ENCODE measurements at places on chromosomes 4 and X.

- no peaks in the 10 kb centered on the region for H3K4me1 ChIP-seq
- H3K4me3 ChIP-seq, result no peak overlapping the region
- H3K27ac ChIP-seq, result no peak overlapping the region
- H3K27me3 ChIP-seq, result no peaks in the 10 kb centered on the region
Measured at GRCh38 chr4:161869511-161869910, 294.3 kb downstream of the FSTL5 start.

DNA sequence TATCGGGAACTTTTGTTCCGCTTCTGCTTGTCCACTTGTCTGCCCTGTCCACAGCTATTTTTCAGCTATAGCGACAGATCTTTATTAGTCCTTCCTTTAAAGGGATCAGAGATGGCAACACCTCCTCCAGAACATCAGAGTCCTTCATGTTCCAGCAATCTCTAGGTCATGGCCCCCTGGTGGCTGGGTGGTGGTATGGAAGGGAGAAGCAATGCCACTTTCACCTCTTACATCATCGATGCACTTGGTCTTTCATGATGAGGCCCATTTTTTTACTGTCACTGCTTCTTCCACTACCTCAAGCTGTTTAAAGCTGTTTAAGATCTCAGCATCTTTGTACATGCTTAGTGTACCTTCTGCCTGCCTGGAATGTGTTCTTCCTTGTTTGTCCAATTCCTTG lies 106.7 kb downstream of the ARHGAP6 start:
- peak; percentile 39 for DNase-seq
- no peak overlapping the region for H3K27ac ChIP-seq

GRCh38 chrX:132488180-132488705 lies 595 bp downstream of the MBNL3 start:
- no peak for DNase-seq
- peaks cover 28% of the 10 kb centered on the region for H3K27me3 ChIP-seq
- no peak overlapping the region for H3K27ac ChIP-seq
- H3K36me3 ChIP-seq, result no peaks in the 10 kb centered on the region
- peak overlapping the region; percentile 85 for H3K4me3 ChIP-seq
- peaks cover 32% of the 10 kb centered on the region for H3K4me1 ChIP-seq

DNA sequence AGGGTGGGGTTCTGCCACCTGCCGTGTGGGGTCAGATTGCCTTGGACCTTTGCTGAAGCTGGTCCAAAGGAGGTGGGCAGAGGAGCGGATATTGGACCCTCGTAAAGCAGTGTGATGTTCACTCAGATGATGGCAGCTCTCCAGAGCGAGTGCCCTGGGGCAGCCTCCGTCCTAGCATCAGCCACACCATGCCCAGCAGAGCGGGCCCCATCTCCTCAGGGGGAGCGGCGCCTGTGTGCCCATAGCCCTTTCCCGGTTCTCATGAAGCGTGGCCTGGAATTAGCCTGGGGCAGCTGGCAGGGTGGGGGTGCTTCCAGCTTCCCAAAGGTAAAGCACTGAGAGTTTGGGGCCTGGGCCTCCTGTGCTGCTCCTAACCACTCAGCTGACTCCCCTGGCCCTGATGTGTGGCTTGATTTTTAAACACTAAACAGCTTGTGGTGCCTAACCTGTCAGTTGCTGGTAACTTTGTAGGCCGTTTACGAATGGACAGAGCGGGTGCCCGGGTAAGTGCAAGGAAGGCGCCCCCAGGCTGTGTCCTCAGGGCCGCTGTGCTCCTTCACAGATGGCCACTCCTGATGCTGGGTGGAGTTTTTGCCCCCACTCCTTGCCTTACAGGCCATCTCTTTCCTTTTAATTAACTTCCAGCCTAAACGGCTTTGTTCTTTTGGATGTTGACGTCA lies 36.0 kb downstream of the NOP14 start:
- H3K4me1 ChIP-seq, result peaks cover 21% of the 10 kb centered on the region
- H3K36me3 ChIP-seq, result peaks cover 53% of the 10 kb centered on the region
- H3K4me3 ChIP-seq, result no peak overlapping the region
- no peak for DNase-seq
- H3K27ac ChIP-seq, result peak overlapping the region; percentile 68
- no peaks in the 10 kb centered on the region for H3K27me3 ChIP-seq

DNA sequence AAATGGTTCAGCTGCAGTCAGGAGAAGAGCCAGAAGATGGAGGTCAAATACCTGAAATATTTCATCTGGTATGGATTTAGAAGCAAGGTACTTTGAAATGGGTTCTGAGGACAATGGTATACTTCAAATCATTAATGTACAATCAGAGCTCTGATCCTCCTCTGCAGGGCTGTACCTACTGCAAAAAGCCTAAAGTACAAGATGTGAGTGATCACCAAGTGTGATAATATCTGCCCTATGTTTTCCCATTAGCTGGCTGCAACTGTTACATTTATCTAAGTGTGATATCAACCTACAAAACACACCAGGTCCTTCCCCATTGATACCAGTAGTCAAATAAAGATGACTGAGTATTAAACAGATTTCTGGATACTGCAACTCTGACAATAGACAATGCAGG lies 25.1 kb downstream of the HDX start:
- H3K4me1 ChIP-seq, result no peaks in the 10 kb centered on the region
- no peak for DNase-seq
- H3K27me3 ChIP-seq, result no peaks in the 10 kb centered on the region
- H3K27ac ChIP-seq, result no peak overlapping the region
- H3K4me3 ChIP-seq, result no peak overlapping the region

DNA sequence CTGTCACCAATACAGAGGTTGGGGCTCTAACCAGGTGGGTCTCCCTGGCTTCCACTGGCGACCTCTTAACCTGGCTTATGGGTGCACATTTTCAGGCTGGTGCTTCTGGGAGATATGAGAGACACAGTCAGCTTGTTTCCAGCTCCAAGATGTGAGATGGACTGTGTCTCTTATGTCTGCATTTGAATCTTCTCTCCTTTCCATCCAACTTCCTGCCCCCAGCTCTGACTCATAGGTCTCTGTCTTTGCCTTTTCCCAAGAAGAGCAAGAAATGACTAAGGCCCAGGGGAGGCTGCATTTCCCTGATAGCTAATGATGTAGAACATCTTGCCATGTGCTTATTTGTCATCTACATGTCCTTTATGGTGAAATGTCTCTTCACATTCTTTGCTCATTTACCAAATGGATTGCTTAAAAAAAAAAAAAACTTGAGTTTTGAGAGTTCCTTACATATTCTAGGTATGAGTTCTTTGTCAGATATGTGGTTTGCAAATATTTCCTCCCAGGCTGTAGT lies 3.2 kb upstream of the UXT start:
- H3K27ac ChIP-seq, result no peak overlapping the region
- DNase-seq, result no peak
- no peaks in the 10 kb centered on the region for H3K36me3 ChIP-seq
- no peaks in the 10 kb centered on the region for H3K4me1 ChIP-seq

DNA sequence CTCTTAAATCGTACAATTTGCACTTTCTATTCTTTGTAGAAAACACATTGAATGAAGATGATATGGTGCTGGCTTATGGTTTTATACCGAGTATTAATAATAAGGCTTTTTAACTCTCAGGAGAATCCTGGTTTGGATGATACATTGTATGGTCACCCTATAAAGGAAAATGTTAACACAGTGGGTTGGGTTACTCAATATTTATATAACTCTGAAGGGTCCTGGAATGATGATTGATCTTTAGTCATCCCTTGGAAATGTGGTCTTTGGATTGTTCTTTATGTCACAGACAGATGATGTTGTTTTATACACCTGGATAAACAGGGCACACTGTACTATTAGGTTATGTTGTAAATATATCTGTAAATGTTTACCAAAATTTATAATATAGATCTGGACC lies 496.2 kb upstream of the NDST4 start:
- DNase-seq, result no peak
- H3K27ac ChIP-seq, result no peak overlapping the region
- no peaks in the 10 kb centered on the region for H3K36me3 ChIP-seq
- no peaks in the 10 kb centered on the region for H3K4me1 ChIP-seq

GRCh38 chr4:174135936-174136406 lies 147.5 kb downstream of the FBXO8 start:
- peaks cover 18% of the 10 kb centered on the region for H3K4me1 ChIP-seq
- peak overlapping the region; percentile 31 for H3K4me3 ChIP-seq
- peak overlapping the region; percentile 42 for H3K27ac ChIP-seq

- peaks cover 5% of the 10 kb centered on the region for H3K4me1 ChIP-seq
- H3K36me3 ChIP-seq, result no peaks in the 10 kb centered on the region
- H3K27ac ChIP-seq, result no peak overlapping the region
- H3K4me3 ChIP-seq, result no peak overlapping the region
- no peak for DNase-seq
Measured at GRCh38 chrX:110172215-110172614, 145.7 kb downstream of the AMMECR1 start.

GRCh38 chr4:88097781-88098180 lies 60.7 kb downstream of the ABCG2 start:
- H3K27ac ChIP-seq, result no peak overlapping the region
- no peaks in the 10 kb centered on the region for H3K36me3 ChIP-seq
- peaks cover 4% of the 10 kb centered on the region for H3K4me1 ChIP-seq
- H3K27me3 ChIP-seq, result no peaks in the 10 kb centered on the region
- DNase-seq, result no peak

DNA sequence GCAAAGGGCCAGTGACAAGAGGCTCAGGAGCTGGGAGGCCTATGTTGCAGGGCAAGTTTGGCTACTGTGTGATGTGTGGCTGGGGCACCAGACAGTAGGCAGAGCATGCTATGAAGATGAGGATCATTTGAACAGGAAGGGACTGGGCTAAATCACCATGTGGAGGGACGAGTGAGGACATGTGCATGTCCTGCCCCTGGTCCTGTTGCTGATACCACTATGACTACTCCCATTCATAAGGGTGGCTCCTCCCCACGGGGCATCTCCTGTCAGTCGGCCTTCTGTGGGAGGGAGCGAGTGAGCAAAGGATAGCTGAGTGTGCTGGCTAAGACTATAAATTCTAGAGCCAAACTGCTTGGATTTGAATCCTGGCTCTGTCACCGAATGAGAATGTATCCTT lies 139.2 kb downstream of the TMEM164 start:
- H3K36me3 ChIP-seq, result no peaks in the 10 kb centered on the region
- no peak for DNase-seq
- no peak overlapping the region for H3K27ac ChIP-seq
- H3K27me3 ChIP-seq, result no peaks in the 10 kb centered on the region

DNA sequence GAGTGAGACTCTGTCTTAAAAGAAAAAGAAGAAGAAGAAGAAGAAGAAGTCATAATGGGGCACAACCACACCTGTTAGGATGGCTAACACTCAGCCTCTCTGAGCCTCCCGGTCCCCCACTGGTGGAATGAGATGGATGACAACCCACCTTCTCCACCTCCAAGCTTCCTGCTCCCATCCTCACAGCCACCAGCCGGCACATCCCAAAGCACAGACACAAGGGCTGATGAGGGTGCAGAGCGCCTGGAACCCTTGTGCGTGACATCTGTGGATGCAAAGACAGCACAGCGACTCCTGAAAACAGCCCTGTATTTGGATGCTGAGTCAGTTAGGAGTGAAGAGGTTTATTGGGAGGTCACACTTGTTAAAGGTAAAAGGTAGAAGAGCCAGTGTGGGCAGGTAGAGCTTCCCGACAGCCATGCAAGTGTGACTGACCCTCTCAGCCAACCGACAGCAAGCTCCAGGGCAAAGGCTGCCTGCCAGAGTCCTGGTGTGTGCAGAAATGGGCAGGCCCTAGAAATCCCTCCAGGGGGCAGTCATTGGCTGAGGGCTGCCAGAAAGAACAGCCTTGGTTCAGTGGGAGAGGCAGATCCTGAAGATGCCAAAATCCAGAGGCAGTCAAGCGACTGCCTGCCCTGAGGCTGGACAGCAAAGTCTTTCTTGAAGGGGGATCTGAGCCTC lies 26.6 kb upstream of the MAN2B2 start:
- H3K4me3 ChIP-seq, result no peak overlapping the region
- peaks cover 21% of the 10 kb centered on the region for H3K27me3 ChIP-seq
- no peak overlapping the region for H3K27ac ChIP-seq

GRCh38 chrX:154357205-154357604 lies 17.2 kb downstream of the FLNA start:
- H3K4me1 ChIP-seq, result no peaks in the 10 kb centered on the region
- no peaks in the 10 kb centered on the region for H3K27me3 ChIP-seq
- DNase-seq, result no peak
- no peak overlapping the region for H3K27ac ChIP-seq
- peaks cover 38% of the 10 kb centered on the region for H3K36me3 ChIP-seq
- H3K4me3 ChIP-seq, result no peak overlapping the region

- peak overlapping the region; percentile 98 for H3K27ac ChIP-seq
- peak overlapping the region; percentile 97 for H3K4me3 ChIP-seq
- no peak for DNase-seq
- H3K4me1 ChIP-seq, result peaks cover 16% of the 10 kb centered on the region
- H3K27me3 ChIP-seq, result no peaks in the 10 kb centered on the region
Measured at GRCh38 chrX:135520022-135520552, 373 bp upstream of the INTS6L start.

DNA sequence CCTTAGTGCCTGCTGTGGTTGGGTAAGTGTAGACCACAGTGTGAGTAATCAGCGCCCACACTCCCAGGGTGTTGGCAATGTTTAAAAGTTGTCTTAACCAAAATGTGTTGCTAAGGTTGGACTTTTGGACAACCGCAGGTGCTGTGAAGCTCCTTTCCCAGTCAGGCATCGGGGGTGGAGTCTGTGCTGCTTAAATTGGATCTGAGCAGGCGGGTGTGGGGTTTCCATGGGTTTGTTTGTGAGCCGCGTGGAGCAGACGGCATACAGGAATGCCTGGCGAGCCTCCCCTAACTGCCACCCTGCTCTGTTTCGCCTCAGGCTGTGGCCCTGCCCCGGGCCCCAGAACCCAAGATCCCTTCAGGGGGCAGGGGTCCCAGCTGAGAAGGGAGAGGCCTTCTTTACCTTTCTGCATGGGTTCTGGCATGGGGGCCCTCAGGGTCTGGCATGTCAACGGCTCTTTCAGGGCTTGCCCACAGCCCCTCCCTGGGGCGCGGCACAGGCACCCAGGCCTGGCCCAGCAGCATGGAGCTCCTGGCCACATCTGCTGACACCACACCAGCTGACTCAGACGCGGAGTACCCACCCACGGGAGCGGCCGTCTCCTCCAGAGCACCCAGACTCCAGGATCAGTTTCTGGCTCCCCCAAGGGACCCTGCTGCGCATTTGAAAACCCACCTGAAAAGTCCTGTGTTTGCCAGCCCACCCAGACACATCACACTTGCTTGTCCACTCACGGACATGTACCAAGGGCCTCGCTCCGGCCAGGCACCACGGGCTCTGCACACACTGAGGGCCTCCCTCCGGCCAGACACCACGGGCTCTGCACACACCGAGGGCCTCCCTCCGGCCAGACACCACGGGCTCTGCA lies 5.1 kb upstream of the SPON2 start:
- H3K36me3 ChIP-seq, result no peaks in the 10 kb centered on the region
- no peak overlapping the region for H3K27ac ChIP-seq
- no peak for DNase-seq
- H3K4me3 ChIP-seq, result no peak overlapping the region
- H3K27me3 ChIP-seq, result peaks cover 57% of the 10 kb centered on the region

- H3K4me1 ChIP-seq, result peaks cover 6% of the 10 kb centered on the region
- DNase-seq, result peak; percentile 85
- no peaks in the 10 kb centered on the region for H3K27me3 ChIP-seq
- H3K27ac ChIP-seq, result peak within 1 kb of the TSS; percentile 57
- peak within 1 kb of the TSS; percentile 86 for H3K4me3 ChIP-seq
- no peaks in the 10 kb centered on the region for H3K36me3 ChIP-seq
Measured at GRCh38 chrX:65034668-65035445, 58.6 kb upstream of the ZC4H2 start.

GRCh38 chr4:86272669-86273068 lies 87.2 kb downstream of the MAPK10 start:
- H3K36me3 ChIP-seq, result no peaks in the 10 kb centered on the region
- DNase-seq, result no peak
- no peak overlapping the region for H3K27ac ChIP-seq

- H3K27ac ChIP-seq, result 0 out of 2 replicates have a peak overlapping the region, but pooled peaks have one; percentile 19
- DNase-seq, result peak; percentile 31
- no peaks in the 10 kb centered on the region for H3K36me3 ChIP-seq
- no peak overlapping the region for H3K4me3 ChIP-seq
- peaks cover 44% of the 10 kb centered on the region for H3K4me1 ChIP-seq
- no peaks in the 10 kb centered on the region for H3K27me3 ChIP-seq
Measured at GRCh38 chrX:39859991-39860861, 237.5 kb downstream of the BCOR start.

Measured in WTC11 (cell line).